Aorta (tissue), 5 donors: ENCODE measurements at places on chromosomes 12 and 14. TPM values are rescaled to one million over a fixed set of nuclear protein-coding genes. Genes with fewer than 3 reads are reported as not detected.

The NFE2 gene
- total RNA-seq = 3.2 TPM

The ASCL1 gene
- total RNA-seq = not detected

The STON2 gene
- 20.5 TPM for total RNA-seq

The BATF gene
- 2.6 TPM for total RNA-seq

The PTPN21 gene
- total RNA-seq = 53.7 TPM

The SLC8A3 gene
- 0.23 TPM for total RNA-seq

The WNT5B gene
- 4.2 TPM for total RNA-seq

The C12orf42 gene
- total RNA-seq = not detected

The KRT75 gene
- total RNA-seq = not detected

GRCh38 chr12:34390846-34391700 is 368.8 kb downstream of the ALG10 start:
- H3K4me1 ChIP-seq = no peaks in the 10 kb centered on the region
- H3K36me3 ChIP-seq = no peaks in the 10 kb centered on the region
- no peak overlapping the region for H3K4me3 ChIP-seq
- no peak overlapping the region for H3K27ac ChIP-seq

- H3K4me3 ChIP-seq = no peak overlapping the region
- no peaks in the 10 kb centered on the region for H3K27me3 ChIP-seq
- no peak overlapping the region for H3K27ac ChIP-seq
- H3K36me3 ChIP-seq = no peaks in the 10 kb centered on the region
- peak; percentile 82 for DNase-seq
- no peaks in the 10 kb centered on the region for H3K4me1 ChIP-seq
Observed at GRCh38 chr14:92456215-92457015, 57.2 kb upstream of the RIN3 start.

DNA sequence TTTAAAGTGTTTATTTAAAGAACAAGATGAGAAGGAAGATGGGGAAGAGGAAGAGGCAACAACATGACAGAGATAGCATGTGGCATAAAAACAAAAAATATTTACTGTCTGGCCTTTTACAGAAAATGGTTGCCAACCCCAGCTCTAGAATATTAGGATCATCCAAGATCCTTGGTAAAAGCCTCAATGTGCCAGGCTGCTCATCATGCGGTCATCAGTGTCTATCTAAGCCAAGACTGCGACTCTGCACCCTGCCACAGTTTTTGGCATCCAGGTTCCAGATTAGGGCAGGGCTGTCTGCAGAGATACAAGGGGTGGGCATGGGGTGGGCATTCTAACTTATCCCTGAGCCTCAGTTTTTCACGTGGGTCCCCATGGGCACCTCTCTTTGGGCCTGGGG is 46.9 kb upstream of the CNTN1 start:
- H3K36me3 ChIP-seq = no peaks in the 10 kb centered on the region
- H3K4me3 ChIP-seq = no peak overlapping the region
- H3K4me1 ChIP-seq = no peaks in the 10 kb centered on the region
- no peak for DNase-seq

- H3K27ac ChIP-seq = no peak overlapping the region
- H3K4me3 ChIP-seq = no peak overlapping the region
- no peaks in the 10 kb centered on the region for H3K36me3 ChIP-seq
- no peaks in the 10 kb centered on the region for H3K27me3 ChIP-seq
- peak; percentile 78 for DNase-seq
Observed at GRCh38 chr14:99749763-99750715, 43.2 kb upstream of the EML1 start.

- no peaks in the 10 kb centered on the region for H3K36me3 ChIP-seq
- H3K27ac ChIP-seq = no peak overlapping the region
- H3K27me3 ChIP-seq = no peaks in the 10 kb centered on the region
- no peak overlapping the region for H3K4me3 ChIP-seq
- no peaks in the 10 kb centered on the region for H3K4me1 ChIP-seq
Observed at GRCh38 chr14:63428486-63428885, 109.8 kb upstream of the GPHB5 start.

GRCh38 chr12:12685305-12685704 is 10.7 kb downstream of the GPR19 start:
- no peaks in the 10 kb centered on the region for H3K36me3 ChIP-seq
- no peak overlapping the region for H3K27ac ChIP-seq
- H3K4me1 ChIP-seq = no peaks in the 10 kb centered on the region
- H3K27me3 ChIP-seq = no peaks in the 10 kb centered on the region
- no peak for DNase-seq

DNA sequence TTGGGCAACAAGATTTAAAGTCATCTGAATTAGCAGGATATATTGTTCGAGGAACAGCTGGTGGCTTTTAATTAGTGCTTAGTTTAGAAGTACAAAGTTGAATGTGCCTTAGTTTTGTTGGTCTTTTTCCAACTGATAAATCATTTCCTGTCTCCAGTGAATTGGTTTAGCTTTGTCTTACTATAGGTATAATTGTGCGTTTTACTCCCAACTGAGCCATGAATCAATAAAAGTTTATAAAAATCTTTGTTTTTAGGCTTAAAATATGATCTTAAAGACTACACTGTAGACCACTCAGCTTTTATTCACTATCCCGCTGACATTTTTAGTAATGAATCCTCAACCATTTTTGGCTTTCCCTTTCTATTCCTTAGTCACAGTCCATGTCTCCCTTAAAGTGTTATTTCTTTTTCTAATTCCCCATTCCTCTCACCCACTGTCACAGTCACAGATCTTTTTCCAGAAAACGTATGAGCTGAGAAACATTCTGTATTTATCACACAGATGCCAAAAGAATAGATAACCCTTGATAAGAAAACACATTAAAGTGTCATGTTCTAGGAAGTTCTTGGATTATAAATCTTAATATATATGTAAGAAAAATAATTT is 34.0 kb upstream of the ALG10 start:
- no peaks in the 10 kb centered on the region for H3K27me3 ChIP-seq
- H3K4me1 ChIP-seq = no peaks in the 10 kb centered on the region
- no peak for DNase-seq
- no peak overlapping the region for H3K27ac ChIP-seq

- H3K27ac ChIP-seq = no peak overlapping the region
- H3K4me1 ChIP-seq = no peaks in the 10 kb centered on the region
- H3K27me3 ChIP-seq = no peaks in the 10 kb centered on the region
- no peaks in the 10 kb centered on the region for H3K36me3 ChIP-seq
- no peak overlapping the region for H3K4me3 ChIP-seq
Observed at GRCh38 chr14:55532645-55533344, 47.2 kb upstream of the KTN1 start.

DNA sequence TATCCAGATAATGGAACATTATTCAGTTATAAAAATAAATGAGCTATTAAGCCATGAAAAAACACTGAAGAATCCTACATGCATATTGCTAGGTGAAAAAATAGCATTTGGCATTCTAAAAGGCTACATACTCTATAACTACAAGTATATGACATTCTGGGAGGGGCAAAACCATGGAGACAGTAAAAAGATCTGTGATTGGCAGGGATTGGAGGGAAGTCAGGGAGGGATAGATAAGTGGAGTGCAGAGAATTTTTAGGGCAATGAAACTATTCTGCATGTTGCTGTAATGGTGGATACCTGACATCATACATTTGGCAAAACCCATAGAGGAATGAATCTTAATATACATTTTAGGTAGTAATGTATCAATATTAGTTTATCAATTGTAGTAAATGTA is 63.1 kb upstream of the SLC38A2 start:
- no peak overlapping the region for H3K27ac ChIP-seq
- H3K4me1 ChIP-seq = no peaks in the 10 kb centered on the region
- H3K4me3 ChIP-seq = no peak overlapping the region
- DNase-seq = no peak
- no peaks in the 10 kb centered on the region for H3K36me3 ChIP-seq

GRCh38 chr12:122051231-122051876 is 27.2 kb upstream of the MLXIP start:
- DNase-seq = no peak
- H3K4me3 ChIP-seq = no peak overlapping the region
- no peaks in the 10 kb centered on the region for H3K36me3 ChIP-seq
- no peaks in the 10 kb centered on the region for H3K4me1 ChIP-seq
- H3K27me3 ChIP-seq = no peaks in the 10 kb centered on the region
- H3K27ac ChIP-seq = peak overlapping the region; percentile 7

DNA sequence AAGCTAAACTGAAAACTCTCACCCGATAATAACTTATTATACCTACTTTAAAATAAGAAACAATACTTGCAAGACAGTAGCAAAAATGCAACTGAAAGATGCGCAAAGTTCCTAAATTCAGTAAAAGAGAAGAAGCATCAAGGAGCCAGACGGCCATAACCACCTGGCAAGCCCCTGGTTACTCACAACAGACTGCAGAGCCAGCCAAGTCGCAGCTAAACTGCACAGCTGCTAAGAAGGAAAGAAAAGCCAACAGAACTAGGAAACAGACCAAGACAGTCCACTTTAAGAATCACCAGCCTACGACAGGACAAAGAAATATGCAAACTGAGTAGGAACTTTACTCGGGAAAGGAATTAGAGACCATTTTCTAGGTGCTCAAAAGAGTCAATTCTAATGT is 127.9 kb downstream of the TMTC1 start:
- no peak for DNase-seq
- no peak overlapping the region for H3K27ac ChIP-seq
- no peaks in the 10 kb centered on the region for H3K27me3 ChIP-seq
- H3K4me1 ChIP-seq = no peaks in the 10 kb centered on the region
- H3K4me3 ChIP-seq = no peak overlapping the region

GRCh38 chr12:5840944-5841343 is 104.1 kb downstream of the ANO2 start:
- no peak overlapping the region for H3K4me3 ChIP-seq
- H3K27ac ChIP-seq = no peak overlapping the region
- no peaks in the 10 kb centered on the region for H3K27me3 ChIP-seq
- no peak for DNase-seq

DNA sequence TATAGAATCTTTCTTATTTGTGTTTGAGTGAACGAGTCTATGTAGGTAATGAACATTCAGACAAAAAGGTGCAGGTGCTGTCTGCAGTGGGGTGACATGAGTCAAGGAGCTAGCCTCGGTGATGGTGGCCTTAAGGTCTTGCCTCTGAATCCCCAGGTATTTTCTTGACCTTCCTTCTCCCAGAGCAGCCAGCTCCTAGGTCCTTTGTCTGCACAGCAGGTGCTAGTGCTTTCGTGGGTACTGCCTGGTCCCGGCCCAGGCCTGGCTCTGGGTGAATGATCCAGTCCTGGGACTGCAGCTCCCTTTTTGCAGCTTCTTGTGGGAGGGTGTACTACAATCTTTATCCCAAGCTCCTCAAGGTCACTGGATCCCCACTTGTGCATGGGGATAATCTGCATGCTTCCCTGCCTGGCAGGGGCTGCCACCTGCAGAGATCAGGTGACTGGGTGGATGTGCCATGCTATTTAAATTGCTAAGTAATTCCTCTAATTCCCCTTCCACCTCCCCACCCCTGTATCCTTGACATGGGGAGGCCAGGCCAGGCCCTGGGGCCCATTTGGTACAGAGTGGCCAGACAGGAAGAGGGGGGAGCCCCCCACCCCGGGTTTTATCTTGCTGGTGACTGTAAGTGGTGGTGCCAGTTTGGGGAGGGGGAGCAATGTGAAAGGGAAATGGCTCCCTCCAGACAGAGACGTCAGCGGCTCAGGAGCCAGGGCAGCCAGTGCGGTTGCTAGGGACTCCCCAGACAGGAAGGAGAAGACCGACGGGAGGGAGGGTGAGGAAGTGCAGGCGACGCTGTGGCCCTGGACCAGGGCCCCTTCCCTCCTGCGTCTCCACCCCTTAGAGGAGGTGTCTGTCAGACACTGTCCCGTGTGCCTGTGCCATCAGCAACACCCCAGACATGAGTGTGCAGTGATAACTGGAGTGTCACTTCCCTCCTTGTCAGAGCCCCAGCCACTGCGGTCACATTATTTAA is 6.7 kb downstream of the VASH1 start:
- no peaks in the 10 kb centered on the region for H3K27me3 ChIP-seq
- peak; percentile 82 for DNase-seq
- no peaks in the 10 kb centered on the region for H3K36me3 ChIP-seq
- no peaks in the 10 kb centered on the region for H3K4me1 ChIP-seq

GRCh38 chr12:91964501-91964900 is 181.1 kb downstream of the BTG1 start:
- H3K36me3 ChIP-seq = no peaks in the 10 kb centered on the region
- no peak overlapping the region for H3K27ac ChIP-seq
- DNase-seq = no peak
- H3K4me3 ChIP-seq = no peak overlapping the region

DNA sequence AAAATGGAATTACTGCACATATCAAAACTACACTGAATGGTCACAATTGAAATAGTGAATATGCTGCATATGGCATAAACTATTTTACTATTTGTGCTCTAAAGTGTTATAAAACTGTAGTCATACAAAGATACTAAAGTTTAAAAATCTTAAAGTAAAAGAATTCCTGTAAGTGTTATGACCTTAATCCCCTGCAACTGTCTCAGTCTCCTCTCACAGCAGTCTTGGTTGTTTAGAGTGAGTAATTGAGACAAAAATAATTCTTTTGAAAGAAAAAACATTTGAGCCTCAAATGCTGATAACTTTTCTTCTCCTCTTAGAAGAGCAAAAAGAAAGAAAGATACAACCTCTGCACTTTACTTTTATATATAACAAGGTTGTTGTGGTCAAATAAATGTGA is 99.9 kb downstream of the SYT1 start:
- no peak overlapping the region for H3K27ac ChIP-seq
- H3K4me3 ChIP-seq = no peak overlapping the region
- DNase-seq = no peak

DNA sequence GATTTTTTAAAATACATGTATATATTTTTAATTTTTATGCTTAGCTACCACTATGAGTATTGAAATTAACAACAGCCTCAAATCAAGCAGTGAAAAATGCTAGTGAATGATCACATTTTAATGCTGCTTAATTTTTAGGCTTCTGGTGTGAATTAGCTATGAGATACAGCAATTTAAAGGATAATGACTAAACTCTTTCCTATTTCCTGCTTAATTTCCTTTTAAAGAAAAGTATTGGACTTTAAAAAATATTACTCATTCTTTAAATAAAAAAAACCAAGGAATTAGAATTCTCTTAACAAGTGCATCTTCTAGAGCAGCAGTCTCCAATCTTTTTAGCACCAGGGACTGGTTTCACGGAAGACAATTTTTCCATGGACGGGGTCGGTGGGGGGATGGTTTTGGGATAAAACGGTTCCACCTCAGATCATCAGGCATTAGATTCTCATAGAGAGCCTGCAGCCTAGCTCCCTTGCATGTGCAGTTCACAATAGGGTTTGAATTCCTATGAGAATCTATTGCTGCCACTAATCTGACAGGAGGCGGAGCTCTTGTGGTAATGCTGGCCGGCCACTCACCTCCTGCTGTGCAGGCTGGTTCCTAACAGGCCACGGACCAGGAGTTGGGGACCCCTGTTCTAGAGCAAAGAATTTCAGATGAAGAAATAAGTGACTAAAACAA is 18.6 kb upstream of the NTN4 start:
- no peaks in the 10 kb centered on the region for H3K36me3 ChIP-seq
- no peak overlapping the region for H3K4me3 ChIP-seq
- peaks cover 3% of the 10 kb centered on the region for H3K4me1 ChIP-seq
- H3K27ac ChIP-seq = no peak overlapping the region
- DNase-seq = no peak
- H3K27me3 ChIP-seq = no peaks in the 10 kb centered on the region

GRCh38 chr12:7907009-7907408 is 29.0 kb downstream of the SLC2A3 start:
- H3K36me3 ChIP-seq = no peaks in the 10 kb centered on the region
- H3K27me3 ChIP-seq = no peaks in the 10 kb centered on the region
- no peaks in the 10 kb centered on the region for H3K4me1 ChIP-seq
- H3K27ac ChIP-seq = no peak overlapping the region
